Sigmoid colon (tissue), 7 donors: ENCODE measurements at places on chromosomes 11 and 22. TPM values are rescaled to one million over a fixed set of nuclear protein-coding genes. Genes with fewer than 3 reads are reported as not detected.

The MSANTD2 gene
- polyA plus RNA-seq, result 1.6 TPM

The MLC1 gene
- polyA plus RNA-seq, result not detected

DNA sequence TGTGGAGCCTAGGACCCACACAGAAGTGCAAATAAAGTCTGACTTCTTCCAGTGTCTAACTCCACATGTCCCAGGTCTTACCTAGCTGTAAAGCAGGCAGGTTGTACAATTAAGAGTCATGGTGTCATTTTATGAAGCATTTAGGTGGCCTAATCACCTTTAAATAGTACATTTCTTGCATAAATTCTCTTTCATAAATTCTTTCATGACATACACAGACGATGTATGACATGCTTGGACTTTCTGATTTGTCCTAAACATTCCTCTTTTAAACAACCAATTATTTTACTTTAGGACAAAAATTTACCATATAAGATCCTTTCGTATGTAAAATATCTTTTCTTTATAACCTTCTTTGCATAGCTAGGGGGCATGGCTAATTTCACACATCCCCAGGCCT is 31.3 kb downstream of the TSKU start:
- no peaks in the 10 kb centered on the region for H3K4me1 ChIP-seq
- no peak for DNase-seq
- no peaks in the 10 kb centered on the region for H3K27me3 ChIP-seq
- no peak overlapping the region for H3K4me3 ChIP-seq
- H3K27ac ChIP-seq, result no peak overlapping the region
- no peaks in the 10 kb centered on the region for H3K36me3 ChIP-seq

GRCh38 chr11:117626576-117626975 is 170.4 kb downstream of the DSCAML1 start:
- H3K4me1 ChIP-seq, result no peaks in the 10 kb centered on the region
- no peak overlapping the region for H3K27ac ChIP-seq
- no peaks in the 10 kb centered on the region for H3K27me3 ChIP-seq
- H3K4me3 ChIP-seq, result no peak overlapping the region

- H3K27me3 ChIP-seq, result no peaks in the 10 kb centered on the region
- peak overlapping the region; percentile 84 for H3K27ac ChIP-seq
- no peak for DNase-seq
- H3K4me3 ChIP-seq, result no peak overlapping the region
- no peaks in the 10 kb centered on the region for H3K36me3 ChIP-seq
These were observed 32.1 kb downstream of the ARHGEF17 start for GRCh38 chr11:73340164-73340563.

DNA sequence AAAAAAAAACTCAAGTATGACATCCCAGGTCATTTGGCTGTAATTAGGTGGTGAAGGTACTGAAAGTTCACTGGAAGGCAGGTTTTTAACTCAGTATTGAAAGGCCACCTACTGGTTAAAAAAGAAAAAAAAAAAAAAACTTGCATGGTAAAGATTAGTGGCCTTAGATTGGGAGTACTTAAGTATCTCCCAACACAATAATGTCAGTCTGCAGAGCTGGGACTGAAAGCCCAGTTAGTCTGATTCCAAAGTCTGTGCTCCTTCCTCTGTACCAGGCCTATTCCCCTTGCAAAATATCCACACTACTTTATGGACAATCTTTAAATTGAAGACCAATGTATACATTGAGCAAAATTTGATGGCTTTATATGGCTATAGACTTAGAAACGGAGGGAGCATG is 85.5 kb downstream of the NOX4 start:
- DNase-seq, result no peak
- no peaks in the 10 kb centered on the region for H3K4me1 ChIP-seq
- H3K4me3 ChIP-seq, result no peak overlapping the region
- H3K27ac ChIP-seq, result no peak overlapping the region

DNA sequence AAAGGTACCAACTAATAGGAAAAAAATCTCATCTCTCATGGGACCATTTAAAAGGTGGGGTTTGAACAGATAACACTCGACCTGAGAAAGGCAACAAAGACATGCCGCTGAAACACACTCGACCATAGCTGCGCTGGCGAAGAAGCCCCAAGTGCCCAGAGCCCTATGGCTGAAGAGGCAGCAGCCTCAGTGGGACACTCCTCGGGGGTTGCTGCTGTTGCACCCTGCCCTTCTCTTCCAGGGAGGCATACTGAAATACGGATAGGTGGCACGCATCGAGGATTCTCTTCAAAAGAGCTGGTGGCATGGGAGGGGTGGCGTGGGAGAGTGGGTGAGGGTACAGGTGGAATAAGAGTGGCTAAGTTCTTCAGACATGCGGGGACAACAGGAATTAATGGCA is 18.5 kb upstream of the PHLDA2 start:
- peaks cover 8% of the 10 kb centered on the region for H3K36me3 ChIP-seq
- DNase-seq, result no peak
- no peak overlapping the region for H3K4me3 ChIP-seq
- no peak overlapping the region for H3K27ac ChIP-seq
- H3K4me1 ChIP-seq, result peaks cover 21% of the 10 kb centered on the region
